Aorta (tissue), 5 donors: ENCODE measurements at places on chromosomes 3 and 15.

- peak; percentile 9 for DNase-seq
These were observed 3.8 kb downstream of the RASGRF1 start for GRCh38 chr15:79086814-79087213.

- DNase-seq = no peak
These were observed 312.5 kb downstream of the OXSM start for GRCh38 chr3:26102376-26102775.

DNA sequence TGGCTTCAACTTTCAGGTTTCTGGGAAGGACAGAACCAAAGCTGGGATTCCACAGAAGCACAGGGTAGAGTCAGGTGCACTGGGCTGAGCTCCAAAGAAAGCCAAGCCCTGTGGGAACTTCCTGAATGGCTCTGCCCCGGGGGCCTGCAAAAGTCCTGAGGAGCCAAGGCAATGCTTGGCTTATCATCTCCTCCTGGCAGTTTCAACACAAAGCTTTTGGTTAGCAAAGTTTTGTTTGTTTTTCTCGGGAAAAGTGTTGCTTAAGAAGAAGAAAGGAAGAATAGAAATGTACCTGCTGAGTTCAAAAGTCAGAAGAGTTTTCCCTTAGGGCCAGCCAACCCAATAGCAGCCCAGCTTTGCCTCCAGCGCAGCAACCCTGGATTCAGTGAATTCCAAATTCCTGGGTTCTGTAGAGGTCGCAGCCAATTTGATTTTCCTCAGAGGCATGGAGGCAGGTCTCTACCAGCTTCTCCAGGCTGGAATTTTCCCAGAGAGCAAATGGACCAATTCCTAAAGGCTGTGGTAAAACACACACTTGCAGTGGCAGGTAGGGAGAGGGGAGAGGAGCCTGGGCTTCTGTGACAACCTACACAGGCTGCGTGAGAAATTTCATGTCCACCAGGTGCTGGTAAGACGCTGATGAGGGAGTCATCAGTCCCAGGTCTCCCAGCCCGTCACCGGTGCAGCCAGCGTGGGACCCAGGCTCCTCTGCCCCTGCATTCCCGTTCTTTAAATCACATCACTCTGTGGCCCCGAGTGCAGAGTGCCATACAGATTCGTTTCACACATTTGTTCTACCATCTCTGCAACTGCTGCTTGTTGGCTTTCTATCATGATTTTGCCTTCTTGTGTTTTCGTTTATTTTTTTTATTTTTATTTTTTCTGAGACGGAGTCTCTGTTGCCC, 54.3 kb upstream of the SNRPA1 start:
- no peak for DNase-seq

DNA sequence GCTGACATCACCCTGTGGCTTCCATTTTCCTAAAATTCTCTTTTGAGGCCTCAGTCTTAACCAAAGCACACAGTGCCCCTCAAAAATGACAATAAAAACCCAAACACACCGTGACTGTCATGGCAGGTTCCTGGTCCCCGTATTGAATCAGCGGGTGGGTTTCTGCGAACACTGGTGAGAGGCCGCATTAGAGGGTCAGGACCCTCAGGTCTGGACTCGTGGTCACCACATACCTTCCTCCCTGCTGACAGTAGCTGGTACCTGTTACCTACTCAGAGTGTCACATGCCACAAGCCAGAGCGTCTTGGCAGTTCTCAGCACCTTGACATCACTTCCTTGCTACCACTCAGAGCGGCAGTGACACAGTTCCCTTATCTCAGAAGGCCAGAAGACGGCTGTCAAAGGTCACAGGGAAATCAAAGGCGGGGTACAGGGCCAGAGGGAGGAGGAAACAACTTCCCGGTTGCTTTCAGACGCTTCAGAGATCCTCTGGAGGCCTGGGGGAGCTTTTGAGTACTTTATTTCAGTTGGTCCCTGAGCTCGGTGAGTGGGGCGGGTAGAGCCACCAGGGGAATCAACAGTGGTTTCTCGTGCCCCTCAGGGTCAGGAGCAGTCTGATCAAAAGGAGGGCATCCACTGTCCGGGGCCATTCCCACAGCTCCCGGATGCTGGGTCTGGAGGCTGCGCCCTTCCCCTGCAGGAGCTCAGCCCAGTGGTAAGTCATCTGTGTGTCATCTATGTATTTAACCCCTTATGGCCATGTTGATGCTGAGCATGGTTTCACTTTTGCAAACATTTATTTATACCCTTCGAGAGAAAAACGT, at the start of the genes CCR5AS and CCRL2:
Gene CCR5AS, minus strand, starts transcription at position 279 of the 824 bp plus-strand sequence.
Gene CCRL2, plus strand, starts transcription at position 472 of the 824 bp plus-strand sequence. CDS start 821 bp downstream, outside the sequence.
- DNase-seq = no peak

DNA sequence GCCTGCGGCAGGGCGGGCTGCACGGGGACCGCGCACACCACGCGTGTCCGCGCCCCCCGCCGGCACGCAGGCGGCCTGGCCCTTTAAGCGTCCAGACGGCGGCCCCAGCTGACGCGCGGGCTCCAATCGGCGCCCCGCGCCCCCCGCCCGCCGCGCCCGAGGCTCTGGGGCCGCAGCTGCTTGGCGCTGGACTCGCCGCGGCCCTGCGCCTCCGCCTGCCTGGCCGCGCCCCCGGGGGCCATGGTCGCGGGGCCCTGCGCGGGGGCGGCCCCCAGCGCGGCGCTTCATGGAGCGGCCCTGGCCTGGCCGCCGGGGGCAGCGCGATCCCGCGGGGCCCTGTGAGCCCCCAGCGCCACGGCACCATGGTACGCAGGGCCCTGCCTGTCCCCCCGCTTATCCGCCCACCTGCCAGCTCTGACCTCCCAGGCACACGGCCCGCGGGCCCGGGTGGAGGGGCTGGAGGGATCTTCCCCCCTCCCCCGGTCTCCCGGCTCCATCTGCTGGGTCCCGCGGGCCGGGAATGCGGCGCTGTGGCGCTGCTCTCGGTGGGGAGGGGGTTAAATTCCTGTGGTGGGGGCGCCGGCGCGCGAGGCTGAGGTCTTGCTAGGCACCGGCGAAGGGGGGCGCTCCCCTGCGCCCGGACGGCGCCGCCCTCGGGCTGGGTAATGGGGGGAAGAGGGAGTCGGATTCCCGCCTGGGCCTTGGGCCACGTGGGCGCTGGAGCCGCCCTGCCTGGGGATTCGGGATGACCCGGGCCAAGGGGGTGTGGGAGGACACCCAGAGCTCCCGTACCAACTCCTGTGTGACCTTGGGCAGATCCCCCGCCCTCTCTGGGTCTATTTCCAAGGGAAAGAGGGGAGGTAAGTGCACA, 1.1 kb downstream of the ZBTB47 start:
- peak; percentile 81 for DNase-seq

DNA sequence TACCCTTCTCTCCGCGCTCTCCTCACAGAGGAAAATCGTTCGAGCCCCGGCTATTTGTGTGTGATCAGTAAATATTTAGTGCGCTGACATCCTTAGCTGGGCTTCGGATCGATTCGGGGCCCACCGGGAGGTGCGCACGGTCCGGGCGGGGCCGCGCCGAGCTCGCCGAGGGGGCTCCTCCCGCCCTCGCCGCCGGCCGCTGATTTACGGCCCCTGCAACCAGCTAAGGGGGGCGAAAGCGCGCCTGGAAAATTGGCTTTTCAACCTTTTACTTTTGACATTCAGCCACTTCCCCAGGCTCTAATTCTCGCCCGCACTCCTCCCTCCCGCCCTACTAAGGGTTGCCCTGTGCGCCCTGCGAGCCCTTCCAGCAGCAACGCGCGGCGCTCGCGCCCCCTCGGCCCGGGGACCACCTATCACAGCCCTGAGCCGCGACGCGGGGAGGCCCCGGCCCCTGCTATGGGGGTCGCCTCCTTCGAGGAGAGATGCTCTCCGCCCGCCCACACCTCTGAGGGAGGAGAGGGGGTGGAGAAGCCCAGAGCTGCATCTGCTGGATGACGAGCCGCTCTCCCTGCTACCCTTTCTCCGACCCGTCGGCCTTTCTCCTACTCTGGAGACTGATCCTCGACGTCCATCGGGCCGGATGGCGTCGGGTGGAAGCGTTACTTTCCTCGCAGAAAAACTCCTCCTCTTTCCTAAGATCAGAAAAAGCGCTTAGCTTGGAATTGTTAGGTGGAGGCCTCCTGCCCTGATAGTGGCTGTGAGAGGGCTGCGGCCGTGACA, 7.8 kb upstream of the NR2F2 start:
- peak; percentile 81 for DNase-seq

DNA sequence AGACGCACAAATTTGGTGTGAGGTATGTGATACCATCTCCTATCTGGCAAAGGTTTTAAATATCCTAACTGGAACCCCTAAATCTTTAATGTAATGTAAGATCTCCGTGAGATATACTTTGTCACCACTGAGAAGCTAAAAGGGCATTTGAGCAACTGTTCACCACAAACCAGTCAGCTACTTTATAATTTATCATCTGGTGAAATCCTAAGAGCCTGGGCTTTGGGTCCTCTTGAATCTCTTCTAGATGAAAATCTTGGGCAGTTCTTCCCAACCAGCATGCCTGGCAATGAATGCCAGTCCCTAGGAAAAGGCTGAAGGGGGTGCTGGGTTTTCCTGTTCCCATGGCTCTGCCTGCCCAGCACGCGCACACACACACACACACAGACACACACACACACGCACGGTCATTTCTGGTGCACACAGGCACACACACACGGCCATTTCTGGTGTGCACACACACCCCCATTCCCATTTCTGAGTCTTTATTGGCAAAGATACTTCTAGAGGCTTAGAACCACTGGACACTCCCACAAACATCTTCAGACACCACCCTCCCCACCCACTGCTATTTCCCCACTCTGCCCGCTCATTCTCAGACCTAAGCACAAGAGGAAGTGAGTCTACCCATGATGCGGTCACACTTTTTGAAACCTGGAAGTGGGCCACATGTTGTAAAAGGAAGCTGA, 72.6 kb downstream of the MYO1E start:
- DNase-seq = peak; percentile 88
